ENCODE measurements at places on chromosomes 5 and 9.
A peak's percentile ranks its signal among the peaks of the same experiment; 100 is the strongest.

- peak; percentile 91 for DNase-seq
Observed at GRCh38 chr5:71586941-71587765, at the start of gene MCCC2. Gene MCCC2, plus strand, starts transcription at chr5:71587340. Its CDS starts 86 bp downstream, at chr5:71587426.

DNA sequence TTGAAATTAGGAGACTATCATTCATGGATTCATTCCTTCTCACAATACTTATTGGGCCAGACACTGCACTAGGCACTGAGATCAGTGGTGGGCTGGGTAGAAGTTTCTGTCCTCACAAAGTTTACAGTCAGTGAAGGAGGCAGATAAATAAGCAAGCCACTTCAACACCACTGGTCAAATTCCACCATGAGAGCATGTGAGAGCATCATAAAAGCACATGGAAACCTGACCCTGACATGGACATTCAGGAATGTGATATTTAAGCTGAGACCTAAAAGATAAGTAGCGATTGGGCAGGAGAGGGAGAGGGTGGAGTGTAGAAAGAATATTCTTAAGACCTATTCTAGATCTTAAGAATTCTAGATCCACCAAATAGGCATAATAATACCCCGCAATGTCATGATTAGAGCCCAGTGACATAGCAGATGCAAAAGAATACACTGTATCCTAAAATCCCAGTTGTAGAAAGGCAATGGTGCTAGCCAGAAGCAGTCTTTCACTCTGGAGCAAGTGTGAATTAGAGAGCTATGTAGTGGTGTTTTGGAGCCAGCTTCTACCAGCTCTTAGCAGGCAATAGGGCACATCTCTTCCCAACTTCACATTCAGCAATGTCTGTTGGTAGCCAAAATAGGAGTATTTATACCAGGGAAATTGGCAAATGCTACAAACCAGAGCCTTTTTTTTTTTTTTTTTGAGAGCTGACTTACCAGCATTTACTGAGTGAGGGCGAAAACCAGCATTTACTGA is 46.4 kb downstream of the SH3RF2 start:
- no peak for DNase-seq

GRCh38 chr5:96326902-96327301 is 106.1 kb downstream of the PCSK1 start:
- DNase-seq: no peak

- no peak for DNase-seq
Observed at GRCh38 chr9:108996643-108997042, 16.7 kb downstream of the CTNNAL1 start.

GRCh38 chr9:37565661-37566618 is 10.2 kb downstream of the FBXO10 start:
- no peak for DNase-seq

- DNase-seq: no peak
Observed at GRCh38 chr5:157384971-157385709, 74.9 kb upstream of the NIPAL4 start.

DNA sequence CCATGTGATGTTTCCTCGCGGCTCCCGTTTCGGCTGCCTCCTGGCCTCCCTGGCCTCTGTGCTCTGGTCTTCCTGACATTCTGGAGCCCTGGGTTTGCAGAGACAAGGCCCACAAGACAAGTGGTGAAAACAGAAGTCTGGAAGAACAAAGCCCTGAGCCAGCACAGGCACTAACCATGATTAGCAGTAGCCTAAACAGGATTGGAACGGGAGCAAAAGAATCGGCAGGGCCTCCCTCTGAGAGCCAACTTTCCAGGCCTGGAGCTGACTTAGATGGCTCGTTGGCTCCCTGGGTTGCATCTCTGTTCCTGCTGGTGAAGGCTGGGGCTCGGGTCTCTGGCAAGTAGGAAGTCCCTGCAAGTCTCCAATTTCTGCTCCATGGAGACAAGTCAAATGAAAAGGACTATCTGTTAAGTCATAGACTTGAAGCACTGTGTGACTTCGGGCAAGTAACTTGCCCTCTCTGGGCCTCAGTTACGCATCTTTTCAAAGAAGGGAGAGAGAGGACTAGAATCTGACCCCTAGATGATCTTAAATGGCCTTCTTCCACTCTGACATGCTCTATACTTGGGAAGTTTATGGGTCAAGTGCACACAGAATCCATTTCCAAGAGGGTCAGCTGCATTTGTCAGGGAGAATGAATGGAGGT is 3.3 kb downstream of the COL27A1 start:
- no peak for DNase-seq

GRCh38 chr9:114237781-114238180 is 82.4 kb downstream of the COL27A1 start:
- no peak for DNase-seq

- DNase-seq: no peak
Observed at GRCh38 chr5:2779459-2779858, 28.0 kb upstream of the IRX2 start.

GRCh38 chr5:176167800-176168199 is 70.4 kb upstream of the SIMC1 start:
- no peak for DNase-seq
